Right forelimb (tissue), 1 donor: ENCODE measurements at places on chromosomes 2 and 18.

DNA sequence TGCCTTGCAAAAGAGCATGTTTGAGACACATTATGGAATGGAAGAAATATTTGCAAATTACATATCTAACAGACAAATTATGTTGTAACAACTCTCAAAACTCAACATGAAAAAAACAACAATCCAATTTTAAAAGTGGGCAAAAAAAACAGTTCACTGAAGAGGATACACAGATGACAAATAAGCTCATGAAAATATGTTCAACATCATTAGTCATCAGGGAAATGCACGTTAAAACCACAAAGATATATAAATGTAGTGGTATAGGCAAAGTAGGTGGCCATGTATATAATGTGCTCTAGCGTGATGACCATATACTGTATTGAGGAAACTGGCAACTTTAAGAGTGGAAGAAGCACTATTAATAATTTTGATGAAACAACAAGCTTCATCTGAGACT, 220.1 kb downstream of the IRS1 start:
- DNase-seq: no peak

DNA sequence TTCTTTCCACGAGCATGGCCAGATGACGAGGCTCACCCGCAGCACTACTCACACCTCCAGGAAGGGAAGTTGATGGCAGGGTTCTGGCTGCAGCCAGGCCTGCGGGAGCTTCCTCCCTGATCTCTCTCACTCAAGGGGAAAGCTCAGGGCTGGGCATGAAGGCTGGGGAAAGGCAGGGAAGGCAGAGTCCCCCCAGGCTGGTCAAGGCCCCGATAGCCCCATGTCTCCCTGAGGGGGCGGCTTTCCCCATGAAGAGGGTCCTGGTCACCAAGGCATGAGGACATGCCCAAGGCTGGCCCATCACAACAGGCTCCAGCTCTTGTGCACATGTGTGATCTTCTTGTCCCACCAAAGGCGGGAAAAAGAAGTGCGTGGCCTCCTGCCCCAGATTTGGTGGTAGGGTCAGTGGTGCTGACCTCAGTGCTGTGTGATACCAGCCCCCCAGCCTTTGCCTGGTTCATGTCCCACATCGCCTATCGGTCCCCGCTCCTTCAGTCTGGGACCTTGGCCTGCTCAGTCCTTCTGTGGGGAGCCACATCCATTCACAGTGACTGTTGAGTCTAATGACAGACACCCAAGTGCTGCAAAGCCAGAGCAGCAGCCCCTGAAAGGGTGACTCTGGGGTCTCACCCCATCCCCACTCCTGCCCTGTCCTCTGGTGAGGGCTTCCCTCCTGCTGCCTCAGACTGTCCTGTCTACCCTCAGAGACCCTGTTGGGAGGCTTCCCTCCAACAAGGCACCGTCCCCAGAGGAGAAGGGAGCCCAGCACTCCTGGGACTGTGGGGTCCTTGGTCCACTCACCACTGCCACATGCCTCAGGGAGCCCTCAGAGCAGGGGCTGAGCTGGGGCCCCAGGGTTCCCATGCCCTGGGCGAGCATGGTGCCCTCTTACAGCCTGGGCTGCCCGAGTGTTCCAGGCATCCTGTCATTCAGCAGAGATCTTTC, 49.8 kb upstream of the ALPP start:
- peak; percentile 35 for DNase-seq

- no peak for DNase-seq
Observed at GRCh38 chr18:31487246-31488015, 10.5 kb upstream of the DSG2 start.

DNA sequence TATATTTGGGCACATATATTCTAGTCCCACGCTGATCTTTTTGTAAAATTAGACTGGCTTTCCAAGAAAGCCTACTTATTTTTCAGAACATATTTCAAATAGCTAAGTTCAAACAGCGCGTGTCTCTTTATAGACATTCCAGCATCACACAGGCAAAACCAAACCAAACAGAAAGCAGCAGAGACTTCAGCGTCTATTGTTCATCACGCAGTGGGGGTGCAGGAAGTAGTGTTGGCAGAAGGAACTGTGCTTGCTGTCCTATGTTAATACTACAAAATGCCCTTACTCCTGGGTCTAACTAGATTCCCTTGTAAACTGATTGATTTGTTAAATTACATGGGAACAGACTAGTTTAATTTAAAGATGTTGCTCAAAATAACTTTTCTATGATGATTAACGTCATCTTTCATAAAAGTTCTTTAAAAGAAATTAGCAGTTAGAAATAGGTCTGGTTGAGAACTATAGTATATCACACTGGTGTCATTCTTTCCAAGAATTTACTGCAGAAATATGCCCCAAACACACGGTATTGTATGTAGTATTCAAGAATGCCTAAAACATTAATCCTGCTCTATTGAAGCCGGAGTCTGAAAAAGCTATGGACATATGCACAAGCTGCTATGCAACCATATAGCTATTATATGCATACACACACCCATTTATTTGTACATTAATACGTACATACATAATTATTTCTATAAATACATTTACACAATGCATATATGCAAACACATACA, 436.3 kb downstream of the CBLN2 start:
- DNase-seq: no peak

DNA sequence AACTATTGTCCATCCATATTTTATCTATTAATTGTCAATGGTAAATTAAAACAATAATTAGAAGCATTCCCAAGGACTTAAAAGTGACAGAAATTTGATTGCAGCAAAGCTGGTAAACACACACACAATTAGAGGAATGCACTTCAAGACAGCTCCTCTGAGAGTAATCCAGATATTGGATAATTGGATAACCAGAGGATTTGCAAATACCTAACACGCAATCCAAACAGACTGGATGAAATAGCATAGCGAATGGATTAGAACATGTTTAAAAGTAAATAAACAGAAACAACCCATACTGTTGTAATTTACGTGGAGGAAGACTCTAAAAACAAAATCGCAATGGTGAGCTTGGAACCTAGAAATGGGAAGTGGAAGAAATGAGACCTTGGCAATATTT, 239.8 kb downstream of the METTL4 start:
- DNase-seq: no peak

DNA sequence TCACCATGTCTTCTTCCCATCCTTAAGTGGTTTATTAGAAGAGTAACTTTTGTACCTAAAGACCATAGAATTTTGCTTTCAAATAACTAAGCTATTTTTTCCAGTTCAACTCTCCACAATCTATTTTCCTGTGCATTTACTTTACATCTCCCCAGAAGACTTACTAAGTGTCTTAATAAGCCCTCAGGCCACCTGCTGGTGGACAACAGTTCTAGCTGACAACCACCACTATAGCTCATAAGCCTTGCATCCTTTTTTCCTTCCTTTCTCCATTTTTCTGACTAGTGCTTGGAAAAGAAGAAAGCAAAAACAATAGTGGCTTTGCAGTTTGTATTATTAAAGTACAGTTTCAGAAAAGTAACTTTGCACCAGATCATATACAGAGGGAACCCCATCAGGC, 149.5 kb upstream of the TMEM200C start:
- DNase-seq: no peak

- no peak for DNase-seq
Observed at GRCh38 chr2:105473011-105473410, 74.2 kb upstream of the FHL2 start.

DNA sequence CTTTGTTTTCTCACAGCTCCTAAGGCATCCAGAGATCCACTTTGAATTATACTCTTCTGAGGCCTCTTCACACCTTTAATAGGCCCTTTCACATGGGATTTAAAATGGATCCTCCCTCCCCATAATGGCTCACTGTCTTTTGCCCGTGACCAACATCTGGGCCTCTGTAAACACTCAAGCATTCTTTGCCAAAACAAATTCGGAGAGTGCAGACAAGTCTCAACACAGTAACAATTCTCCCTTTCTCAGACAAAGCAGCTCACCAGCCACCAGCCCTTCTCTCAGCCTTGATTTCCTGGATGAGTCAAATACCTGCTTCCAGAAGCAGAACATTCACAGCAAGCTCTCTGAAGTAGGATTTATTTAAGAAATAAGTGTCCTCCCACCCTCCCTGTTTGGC, 14.0 kb upstream of the IMP4 start:
- no peak for DNase-seq

DNA sequence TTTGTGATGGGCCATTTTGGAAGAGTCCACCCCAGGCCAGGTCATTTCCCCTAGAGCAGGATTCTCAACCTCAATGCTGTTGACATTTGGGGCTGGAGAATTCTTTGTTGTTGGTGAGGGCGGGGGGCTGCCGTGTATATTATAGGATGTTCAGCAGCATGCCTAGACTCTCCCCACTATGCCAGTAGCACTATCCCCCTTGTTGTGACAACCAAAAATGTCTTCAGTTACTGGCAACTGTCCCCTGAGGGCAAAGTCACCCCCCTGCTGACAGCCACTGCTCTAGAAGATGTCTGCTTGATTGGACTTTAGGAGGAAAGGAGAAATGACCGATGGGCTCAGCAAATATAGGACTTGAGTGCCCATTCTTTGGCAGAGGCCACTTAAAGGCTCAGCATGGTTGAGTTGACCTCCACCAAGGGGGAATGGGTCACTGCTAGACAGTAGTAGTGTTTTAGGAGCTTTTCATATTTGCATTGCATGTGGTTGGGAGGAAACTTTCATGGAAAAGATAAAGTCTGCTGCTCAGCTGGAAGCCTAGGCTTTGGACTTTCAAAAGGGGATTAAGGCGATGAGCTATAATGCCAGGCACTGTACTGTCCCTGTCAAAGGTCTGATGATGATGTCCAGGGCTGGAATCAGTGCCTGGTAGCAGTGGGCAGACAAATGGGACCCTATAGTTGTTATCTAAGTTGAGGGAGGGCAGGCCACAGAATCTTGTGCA, 61.1 kb upstream of the MCFD2 start:
- no peak for DNase-seq

DNA sequence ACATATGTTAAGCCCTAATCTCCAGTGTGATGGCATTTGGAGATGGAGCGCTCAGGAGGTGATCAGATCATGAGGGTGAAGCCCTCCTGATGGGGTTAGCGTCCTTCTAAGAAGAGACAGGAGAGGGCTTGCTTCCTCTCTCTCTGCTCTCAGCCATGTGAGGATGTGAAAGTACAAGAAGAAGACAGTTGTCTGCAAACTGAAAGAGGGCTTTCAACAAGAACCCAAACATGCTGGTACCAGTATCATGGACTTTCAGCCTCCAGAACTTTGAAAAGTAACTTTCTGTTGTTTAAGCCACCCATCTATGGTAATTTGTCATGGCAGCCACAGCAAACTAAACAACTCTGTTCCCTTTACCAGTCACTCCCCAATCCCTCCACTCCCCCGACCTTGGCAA, 47.4 kb downstream of the CACNB4 start:
- no peak for DNase-seq

DNA sequence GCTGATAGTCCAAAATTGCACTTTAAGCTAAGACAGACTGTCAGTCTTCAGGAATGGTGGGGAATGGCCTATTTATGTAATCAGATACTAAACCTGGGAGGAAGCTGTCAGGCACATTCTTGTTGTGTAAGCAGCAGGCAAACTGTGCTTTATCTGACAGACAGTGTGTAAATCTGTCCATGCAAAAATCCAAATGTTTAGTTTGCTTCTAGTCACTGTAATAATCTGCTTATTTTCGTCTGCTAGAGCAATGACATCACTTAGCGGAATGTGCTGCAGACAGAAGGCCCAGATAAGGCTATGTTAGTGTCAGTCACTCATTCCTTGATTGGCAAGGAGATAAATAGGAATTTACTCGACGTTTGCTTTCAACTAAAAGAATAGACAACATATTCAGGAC, 263.5 kb downstream of the ZNF407 start:
- DNase-seq: no peak

DNA sequence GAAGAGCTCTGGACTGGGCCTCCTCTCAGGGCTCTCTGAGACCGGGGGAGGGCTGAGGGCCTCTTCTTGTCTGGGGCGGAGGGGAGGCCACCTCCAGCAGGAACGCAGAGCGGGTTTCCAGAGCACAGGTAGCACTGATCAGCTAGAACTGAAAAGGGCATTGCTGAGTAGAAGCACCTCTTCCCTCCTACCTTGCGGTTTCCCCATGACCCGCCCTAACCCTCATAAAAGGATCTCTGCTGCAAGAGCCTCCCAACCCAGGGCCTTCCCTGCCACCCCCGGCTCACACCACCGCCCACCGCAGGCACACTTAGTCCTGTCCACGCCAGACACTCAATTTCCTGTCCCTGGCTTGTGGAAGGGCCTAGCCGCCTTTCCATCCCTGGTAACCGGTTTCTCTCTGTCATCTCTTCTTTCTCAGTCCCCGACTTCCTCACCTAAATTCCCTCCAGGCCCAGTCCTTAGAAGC, 966 bp downstream of the ADCY3 start:
- DNase-seq: no peak

DNA sequence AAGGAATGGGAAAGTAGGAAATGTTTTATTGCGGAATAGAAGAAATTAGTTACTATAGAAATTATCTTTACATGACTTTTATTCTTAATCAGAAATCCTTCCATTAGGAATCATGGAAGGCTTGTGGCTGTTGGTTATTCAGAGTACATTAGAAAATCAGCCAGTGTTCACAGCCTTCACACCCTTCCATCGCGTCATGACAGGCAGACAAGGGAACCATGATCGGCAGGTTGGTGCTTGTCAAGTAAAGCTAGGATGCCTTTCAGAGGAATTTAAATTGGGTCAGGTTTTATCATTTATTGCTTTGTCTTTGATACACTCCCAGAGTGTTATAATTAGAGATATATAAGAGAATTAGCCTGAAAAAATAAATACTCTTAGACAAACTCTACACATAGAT, 400.6 kb downstream of the THSD7B start:
- no peak for DNase-seq

GRCh38 chr2:171587132-171587531, 64.9 kb downstream of the CYBRD1 start:
- DNase-seq: no peak

GRCh38 chr2:188235364-188235763, 56.3 kb upstream of the GULP1 start:
- no peak for DNase-seq

DNA sequence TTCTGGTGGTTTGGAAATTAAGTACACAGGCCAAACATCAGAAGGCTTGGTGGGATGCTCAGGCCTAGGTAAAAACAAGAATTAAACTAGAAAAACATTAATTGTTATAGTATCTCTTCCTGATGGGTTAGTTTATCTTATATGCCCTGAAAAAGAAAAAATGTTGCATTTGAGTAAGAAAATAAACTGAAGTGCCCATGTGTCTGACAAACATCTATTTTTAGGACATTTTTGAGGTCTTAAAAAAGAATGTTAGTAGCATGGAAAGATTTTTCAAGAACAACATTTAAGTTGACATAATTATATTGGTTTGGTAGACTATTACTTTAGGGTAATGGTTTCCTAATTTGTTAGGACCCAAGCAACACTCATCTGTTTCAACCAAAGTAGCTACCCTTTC, 140.1 kb upstream of the RND3 start:
- DNase-seq: no peak

- no peak for DNase-seq
Observed at GRCh38 chr18:23512641-23513040, 9.3 kb downstream of the RMC1 start.

GRCh38 chr18:73244401-73244800, 376.6 kb upstream of the NETO1 start:
- DNase-seq: no peak

GRCh38 chr2:205001300-205001966, 456.2 kb downstream of the PARD3B start:
- no peak for DNase-seq

GRCh38 chr2:33570681-33571080, 28.4 kb downstream of the FAM98A start:
- no peak for DNase-seq
